H4 (cell line): ENCODE measurements at places on chromosomes 11 and 22. TPM values are rescaled to one million over a fixed set of nuclear protein-coding genes. Genes with fewer than 3 reads are reported as not detected.

- DNase-seq: peak; percentile 83
Measured at GRCh38 chr11:35404388-35404775, 15.0 kb downstream of the SLC1A2 start.

- no peak for DNase-seq
Measured at GRCh38 chr22:30823015-30823370, 128.3 kb downstream of the OSBP2 start.

- no peak for DNase-seq
Measured at GRCh38 chr22:21028277-21029251, 3.8 kb downstream of the SLC7A4 start.

DNA sequence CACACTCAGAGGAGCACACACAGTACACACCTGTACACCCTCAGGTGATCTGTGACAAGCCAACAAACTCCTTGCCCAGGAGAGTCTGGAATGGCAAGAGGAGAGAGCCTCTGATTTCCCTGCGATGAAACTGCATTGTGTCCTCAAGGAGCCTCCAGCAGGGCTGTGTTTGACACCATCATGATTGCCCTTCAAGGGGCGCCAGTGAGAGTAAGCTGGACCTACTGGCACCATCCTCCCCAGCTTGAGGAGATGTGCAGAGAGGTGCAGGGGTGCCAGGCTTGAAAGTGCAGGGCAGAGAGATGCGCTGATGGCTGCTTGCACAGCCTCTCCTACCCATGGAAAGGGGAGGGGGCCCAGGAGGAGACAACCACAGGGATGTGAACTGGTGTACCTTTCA lies 188.8 kb upstream of the CADM1 start:
- DNase-seq: no peak

DNA sequence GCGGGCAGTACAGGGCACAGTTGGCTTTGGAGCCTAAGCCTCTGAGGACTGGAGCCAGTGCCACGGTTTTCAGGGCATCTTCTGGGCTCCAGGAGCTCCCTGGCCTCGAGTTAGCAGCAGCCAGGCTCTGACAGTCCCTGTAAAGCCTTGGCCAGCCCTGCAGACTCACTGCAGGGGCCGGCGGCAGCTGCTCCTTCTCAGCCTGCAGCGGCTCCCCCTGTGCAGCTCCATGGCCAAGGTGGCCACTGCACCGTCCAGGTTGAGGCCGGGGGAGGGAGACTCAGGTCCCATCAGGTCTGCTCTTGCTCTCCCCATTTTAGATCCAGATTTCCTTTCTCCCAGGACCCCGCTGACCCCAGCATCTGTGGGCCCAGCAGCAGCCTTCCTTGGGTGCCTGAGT lies 1461.1 kb downstream of the BRD1 start:
- no peak for DNase-seq

GRCh38 chr11:34940026-34940677 lies 23.7 kb downstream of the PDHX start:
- DNase-seq: no peak

The ANO1 gene
- 0.37 TPM in 1 of 2 replicates, not detected in the other for total RNA-seq

The P4HA3 gene
- 0.17 and 0.27 TPM in 2 replicates for total RNA-seq
